ENCODE measurements at places on chromosomes 6 and 20.

- DNase-seq: no peak
Observed at GRCh38 chr6:112321941-112322424, 25.1 kb upstream of the RFPL4B start.

DNA sequence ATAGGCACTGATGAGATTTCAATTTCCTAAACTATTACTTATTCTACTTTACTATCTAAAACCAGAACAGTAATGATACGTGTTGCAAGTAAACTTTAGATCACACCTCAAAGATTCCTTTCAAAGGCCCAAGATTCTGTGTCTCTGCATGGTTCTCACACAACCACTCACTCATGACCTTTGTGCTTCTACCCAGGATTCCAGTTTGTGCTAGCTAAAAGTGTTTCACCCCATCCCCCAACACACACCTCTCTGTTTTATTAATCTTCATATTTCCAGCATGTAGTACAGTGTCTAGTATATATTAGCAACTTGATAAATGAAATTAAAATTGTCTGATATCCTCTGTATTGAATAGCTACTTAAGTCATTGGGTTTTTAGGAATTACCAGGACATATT is 8.8 kb upstream of the SH3BGRL2 start:
- DNase-seq: no peak

- DNase-seq: no peak
Observed at GRCh38 chr6:106773996-106774629, 144.7 kb downstream of the QRSL1 start.

DNA sequence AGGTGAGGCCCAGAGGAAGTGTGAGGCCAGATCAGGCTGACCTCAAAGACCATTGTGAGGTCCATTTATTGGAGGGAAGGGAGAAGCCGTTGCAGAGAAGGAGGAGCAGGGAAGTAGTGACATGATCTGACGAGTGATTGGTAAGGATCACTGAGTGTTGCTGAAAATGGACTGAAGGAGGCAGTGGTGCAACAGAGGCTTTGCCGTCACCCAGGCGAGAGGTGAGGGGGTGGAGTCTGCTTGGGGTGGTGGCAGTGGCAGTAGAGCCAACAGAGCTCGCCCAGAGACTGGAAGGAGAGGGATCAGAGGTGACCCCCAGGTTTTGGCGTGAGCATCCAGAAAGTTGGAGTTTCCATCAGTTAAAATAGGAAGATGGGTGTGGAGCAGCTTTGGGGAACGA is 67.9 kb upstream of the CLDN20 start:
- DNase-seq: no peak

GRCh38 chr6:7268362-7268761 is 44.6 kb downstream of the SSR1 start:
- DNase-seq: no peak

GRCh38 chr6:163418311-163419029 is 4.0 kb downstream of the QKI start:
- DNase-seq: no peak

GRCh38 chr6:90186637-90187371 is 109.8 kb downstream of the BACH2 start:
- DNase-seq: no peak

- no peak for DNase-seq
Observed at GRCh38 chr20:61800359-61801064, 265.2 kb downstream of the TAF4 start.

DNA sequence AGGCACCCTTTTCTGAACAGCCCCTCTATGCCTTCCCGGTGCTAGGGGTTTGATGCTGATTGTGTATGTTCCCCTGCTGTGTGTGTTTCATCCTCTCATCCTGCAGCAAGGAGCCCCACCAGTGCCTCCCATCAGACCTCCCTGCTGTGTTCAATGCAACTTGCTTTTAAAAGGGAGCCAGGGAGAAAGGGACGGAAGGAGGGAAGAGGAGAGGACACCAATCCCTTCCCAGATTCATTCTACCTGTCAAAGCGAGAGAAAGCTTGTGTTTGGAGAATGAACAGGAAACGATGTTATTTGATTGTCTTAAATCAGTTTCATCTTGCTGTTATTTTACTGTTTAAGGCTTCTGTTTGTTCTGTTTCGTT is 259.2 kb downstream of the ADGB start:
- no peak for DNase-seq

- DNase-seq: no peak
Observed at GRCh38 chr20:10954137-10954840, 280.5 kb upstream of the JAG1 start.

DNA sequence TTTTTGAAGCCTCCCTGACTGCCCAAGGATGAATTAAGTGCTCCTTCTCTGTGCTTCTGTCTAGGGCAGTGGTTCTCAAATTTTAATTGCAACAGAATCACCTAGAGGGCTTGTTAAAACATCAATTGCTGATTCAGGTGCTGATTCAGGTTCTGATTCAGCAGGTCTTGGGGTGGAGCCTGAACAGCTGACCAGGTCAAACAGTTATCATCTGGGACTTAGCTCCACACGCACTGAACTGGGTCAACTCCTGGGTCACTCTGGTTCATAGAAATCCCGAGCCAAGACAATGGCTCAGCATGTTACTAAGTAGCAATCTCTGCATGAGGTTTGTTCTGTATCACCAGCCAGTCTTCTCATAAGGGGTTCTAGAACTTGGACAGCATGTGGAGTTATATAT is 192.3 kb downstream of the GJA1 start:
- no peak for DNase-seq

DNA sequence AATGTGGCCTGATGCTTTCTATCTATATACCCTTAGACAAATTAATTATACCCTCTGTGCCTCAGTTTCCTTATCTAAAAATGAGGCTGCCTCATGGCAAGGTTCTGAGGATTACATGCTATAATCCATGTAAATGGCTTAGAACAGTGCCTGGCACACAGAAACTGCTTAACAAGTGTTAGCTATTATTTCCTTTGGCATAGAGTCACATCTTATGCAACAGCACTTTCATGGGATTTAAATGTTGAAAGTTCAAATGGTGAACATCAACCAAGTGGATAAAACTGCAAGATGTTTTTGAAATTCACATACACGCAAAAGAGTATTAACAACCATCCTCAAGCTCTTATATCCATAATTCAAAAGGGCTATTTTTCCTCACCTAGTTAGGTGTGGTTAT is 202.8 kb upstream of the JAG1 start:
- no peak for DNase-seq

- no peak for DNase-seq
Observed at GRCh38 chr6:11978169-11978987, 33.7 kb upstream of the HIVEP1 start.

DNA sequence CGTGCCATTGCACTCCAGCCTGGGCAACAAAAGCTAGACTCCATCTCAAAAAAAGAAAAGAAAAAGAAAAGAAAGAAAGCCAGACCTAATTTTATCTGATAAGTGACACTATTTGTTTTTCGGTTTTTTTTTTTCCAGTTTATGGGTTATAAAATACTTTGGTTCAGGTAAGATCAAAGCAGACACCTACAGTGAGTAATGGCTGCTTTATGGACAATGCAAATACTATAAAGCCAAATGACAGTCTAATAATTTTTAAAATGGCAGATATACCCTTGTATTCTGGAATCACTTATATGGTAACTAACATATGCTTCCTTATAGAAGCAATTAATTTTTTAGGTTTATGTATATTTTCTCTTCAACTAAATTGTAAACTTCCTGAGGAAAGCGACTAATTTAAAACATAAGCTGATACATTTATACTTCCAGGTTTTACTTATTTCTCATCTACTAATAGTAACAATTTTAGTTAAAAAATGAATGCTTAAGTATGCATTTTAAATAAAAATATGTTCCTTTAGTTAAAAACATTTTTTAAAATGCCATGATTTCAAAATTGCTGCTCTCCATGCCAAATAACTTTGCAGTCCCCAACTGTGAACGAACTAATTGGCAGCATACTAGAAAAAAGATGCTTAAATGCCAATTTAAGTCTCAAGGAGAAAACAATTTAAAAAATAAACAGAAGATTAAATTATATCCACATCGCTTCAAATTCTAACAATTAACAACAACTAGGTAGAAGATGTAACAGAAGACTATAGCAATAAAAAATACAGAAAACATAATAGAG is 38.5 kb downstream of the KIAA0319 start:
- DNase-seq: no peak

DNA sequence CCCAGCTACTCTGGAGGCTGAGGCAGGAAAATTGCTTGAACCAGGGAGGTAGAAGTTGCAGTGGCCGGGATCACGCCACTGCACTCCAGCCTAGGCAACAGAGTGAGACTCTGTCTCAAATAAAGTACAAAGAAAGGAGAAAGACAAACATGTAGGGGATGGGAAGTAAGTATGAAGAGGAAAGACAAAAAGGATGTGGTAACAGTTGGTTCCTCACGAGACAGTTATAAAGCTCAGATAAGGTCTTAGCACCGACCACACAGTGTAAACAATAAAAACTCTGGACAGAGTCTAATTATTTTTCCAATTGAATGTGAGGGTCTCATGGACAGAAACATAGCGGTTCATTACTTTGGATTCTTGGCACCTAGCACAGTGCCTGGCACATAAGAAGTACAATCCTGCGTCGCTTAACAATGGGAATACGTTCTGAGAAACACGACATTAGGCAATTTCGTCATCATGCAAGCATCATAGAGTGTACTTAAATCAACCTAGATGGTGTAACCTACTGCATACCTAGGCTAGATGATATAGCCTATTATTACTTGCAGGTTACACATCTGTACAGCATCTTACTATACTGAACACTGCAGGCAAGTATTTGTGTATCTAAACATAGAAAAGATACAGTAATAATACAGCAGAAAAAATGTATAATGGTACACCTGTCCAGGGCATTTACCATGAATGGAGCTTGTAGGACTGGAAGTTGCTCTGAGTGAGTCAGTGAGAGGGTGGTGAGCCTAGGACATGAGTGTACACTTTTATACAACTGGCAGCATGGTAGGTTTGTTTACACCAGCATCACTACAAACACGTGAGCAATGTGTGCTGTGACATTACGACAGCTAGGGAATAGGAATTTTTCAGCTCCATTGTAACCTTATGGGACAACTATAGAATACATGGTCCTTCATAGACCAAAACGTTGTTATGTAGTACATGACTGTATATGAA is 38.2 kb downstream of the MBOAT1 start:
- DNase-seq: no peak

DNA sequence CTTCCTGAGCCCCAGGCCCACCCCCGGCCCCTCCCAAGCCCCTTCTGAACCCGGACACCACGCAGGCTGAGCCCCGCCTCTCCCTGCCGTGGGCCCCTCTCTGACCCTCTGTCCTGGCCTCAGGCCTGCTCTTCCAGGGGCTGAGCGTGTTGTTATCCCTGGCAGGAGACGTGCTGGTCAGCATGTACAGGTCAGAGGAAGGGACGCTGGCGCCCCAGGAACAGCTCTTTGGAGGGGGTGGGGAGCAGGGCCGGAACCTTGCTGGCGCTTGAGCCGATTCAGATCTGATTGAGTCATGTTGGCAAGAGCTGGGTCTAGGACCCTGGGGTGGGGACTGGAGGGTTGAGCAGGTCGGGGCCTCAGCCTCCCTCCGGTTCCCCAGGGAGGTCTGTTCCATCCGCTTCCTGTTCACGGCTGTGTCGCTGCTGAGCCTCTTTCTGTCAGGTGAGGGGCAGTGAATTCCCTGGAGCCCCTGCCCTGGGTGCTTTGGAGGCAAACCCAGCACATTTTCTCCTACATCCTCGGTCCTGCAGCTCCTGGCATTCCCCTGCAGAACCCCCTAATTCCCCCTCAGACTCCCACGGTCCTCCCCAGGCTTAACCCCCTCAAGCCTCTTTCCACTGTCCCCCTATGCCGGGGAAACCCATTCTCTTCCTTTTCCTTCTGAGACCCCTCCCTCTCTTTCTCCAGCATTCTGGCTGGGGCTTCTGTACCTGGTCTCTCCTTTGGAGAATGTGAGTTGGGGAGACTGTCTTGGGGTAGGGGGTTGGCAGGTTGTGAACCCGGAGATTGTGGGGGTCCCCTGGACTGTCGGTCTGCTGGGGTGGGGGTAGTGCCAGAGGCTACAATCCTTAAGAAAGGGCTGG is 2.0 kb downstream of the SPAG4 start:
- peak; percentile 54 for DNase-seq

- DNase-seq: no peak
Observed at GRCh38 chr20:43725666-43726065, 1.1 kb downstream of the GTSF1L start.

DNA sequence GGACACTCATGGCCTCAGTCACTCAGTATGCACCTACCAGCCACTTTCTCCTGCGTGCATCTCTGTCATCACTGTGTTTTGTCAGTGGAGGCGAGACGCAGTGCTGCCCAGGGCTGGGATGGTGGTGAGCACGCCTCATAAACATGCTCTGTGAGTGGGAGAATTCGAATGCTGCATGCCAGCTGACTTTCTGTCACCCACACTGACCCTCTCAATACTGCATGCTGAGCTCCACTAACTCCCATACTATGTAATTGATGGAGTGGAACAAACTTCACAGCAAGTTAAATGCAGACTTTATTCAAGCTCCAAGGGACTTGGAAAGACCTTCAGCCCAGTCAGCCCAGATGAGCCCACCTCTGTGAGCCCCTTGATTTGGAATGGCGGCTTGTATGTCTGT is 22.7 kb upstream of the GGTLC1 start:
- no peak for DNase-seq

DNA sequence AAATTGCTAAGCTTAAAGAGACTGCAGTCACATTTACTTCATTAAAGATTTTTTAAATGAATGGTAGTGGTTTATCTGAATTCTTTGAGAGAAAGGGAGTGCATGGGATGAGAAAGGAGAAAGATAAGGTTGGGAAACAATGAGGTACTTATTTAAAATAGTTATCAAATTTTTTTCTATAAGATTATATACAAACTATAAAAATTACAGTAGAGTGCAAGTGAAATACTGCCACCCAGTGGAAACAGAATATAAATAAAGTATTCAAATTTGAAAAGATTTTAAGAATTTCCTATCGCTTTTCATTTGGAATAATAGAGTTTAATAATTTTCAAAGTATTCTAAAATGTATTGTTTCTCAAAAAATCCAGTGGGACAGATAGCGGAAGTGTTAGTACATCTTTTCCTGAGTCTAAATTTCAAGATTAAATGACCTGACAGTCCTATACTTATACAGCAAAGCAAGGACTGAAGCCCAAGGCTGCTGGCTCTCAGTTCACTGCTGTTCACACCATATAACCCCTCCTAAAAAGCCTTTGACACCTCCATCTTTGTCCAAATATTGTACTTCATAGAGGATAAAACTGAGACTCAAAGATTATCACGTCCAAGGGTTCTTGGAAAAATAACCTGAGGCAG is 31.1 kb downstream of the EPM2A start:
- no peak for DNase-seq

DNA sequence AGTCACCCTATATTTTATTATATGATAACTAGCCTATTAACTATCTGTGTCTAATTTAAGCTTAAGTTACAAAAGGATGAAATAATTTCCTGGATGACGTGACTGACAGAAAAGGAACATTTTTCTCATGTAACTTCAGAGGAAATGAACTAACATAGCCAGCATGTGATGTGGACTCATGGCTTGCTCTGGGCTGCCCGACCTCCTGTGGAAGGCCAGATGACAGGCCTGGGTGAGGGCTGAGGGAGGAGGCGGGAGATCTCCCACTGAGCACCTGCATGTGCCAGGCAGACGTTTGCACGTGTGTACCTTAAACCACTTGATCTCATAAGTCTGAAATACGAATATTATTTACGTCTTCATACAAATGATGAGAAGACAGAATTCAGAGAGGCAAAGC is 321.1 kb downstream of the SYNE1 start:
- DNase-seq: no peak
